Effector memory CD8-positive, alpha-beta T cell (primary cell): ENCODE measurements at places on chromosomes 1 and 21.

- no peak for DNase-seq
- no peak overlapping the region for H3K27ac ChIP-seq
- H3K4me3 ChIP-seq = no peak overlapping the region
- no peaks in the 10 kb centered on the region for H3K27me3 ChIP-seq
- no peaks in the 10 kb centered on the region for H3K36me3 ChIP-seq
Measured at GRCh38 chr1:52111492-52111891, 30.4 kb upstream of the ZFYVE9 start.

- DNase-seq = no peak
- H3K27ac ChIP-seq = no peak overlapping the region
- no peaks in the 10 kb centered on the region for H3K4me1 ChIP-seq
- H3K4me3 ChIP-seq = no peak overlapping the region
- H3K36me3 ChIP-seq = no peaks in the 10 kb centered on the region
- H3K27me3 ChIP-seq = peaks cover 5% of the 10 kb centered on the region
Measured at GRCh38 chr1:208997726-208998312, 585.7 kb upstream of the CAMK1G start.

GRCh38 chr1:12177156-12177998 is 10.6 kb downstream of the TNFRSF1B start:
- H3K27ac ChIP-seq = peak overlapping the region; percentile 99
- peaks cover 77% of the 10 kb centered on the region for H3K36me3 ChIP-seq
- H3K4me1 ChIP-seq = peaks cover 78% of the 10 kb centered on the region

DNA sequence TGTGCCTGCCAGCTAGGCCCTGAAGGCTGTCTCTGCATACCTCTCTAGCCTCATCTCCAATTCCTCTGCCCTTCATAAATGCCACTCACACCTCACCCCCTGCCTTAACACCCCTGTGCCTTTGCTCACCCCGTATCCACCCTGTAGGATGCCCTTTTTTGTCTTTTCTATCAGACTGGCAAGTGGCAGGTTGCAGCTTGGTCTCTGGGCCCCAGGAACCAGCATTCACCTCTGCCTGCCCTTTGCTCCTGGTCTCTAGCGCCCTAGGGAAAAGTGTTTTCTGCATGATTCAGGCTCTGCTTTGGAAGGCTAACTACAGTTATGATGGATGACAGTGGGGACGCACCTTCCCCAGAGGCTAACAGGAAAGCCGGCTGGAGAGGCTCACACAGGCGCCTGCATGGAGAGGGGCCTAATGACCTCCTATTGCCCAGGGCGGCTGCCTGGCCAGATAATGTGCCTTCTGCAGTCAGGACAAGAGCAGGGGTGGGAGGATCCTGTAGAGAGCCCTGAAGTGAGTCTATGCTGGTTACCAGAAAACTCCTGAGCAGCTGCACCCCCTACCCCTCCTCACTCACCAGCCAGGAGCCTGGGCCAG is 11.2 kb downstream of the KANK4 start:
- peaks cover 39% of the 10 kb centered on the region for H3K27me3 ChIP-seq
- no peak overlapping the region for H3K4me3 ChIP-seq
- H3K4me1 ChIP-seq = no peaks in the 10 kb centered on the region
- H3K36me3 ChIP-seq = no peaks in the 10 kb centered on the region

GRCh38 chr1:7458946-7459345 is 312.1 kb upstream of the VAMP3 start:
- DNase-seq = no peak
- peaks cover 27% of the 10 kb centered on the region for H3K27me3 ChIP-seq
- no peaks in the 10 kb centered on the region for H3K36me3 ChIP-seq

- no peak overlapping the region for H3K27ac ChIP-seq
- H3K4me3 ChIP-seq = no peak overlapping the region
- peaks cover 10% of the 10 kb centered on the region for H3K36me3 ChIP-seq
- no peaks in the 10 kb centered on the region for H3K27me3 ChIP-seq
Measured at GRCh38 chr1:44909901-44910544, 67.0 kb upstream of the PTCH2 start.

DNA sequence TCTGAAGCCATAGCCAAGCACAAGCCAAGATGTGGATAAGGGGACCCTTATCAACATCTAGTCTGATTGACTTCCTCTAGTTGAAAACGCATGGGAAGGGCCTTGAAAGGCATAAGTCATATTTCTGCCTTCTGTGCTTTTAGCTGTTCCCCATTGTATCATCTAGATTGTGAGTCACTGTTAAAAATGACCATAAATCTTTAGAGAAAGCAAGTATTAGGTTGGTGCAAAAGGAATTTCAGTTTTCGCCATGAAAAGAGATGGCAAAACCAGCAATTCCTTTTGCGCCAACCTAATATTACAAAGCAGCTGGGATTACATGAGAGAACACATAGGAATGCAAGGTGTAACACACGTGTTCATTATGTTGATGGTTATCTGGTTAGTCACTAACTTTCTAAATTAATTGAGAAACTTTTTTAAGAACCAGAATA is 63.6 kb downstream of the CLIC6 start:
- H3K27me3 ChIP-seq = peaks cover 44% of the 10 kb centered on the region
- H3K27ac ChIP-seq = no peak overlapping the region
- H3K36me3 ChIP-seq = no peaks in the 10 kb centered on the region

DNA sequence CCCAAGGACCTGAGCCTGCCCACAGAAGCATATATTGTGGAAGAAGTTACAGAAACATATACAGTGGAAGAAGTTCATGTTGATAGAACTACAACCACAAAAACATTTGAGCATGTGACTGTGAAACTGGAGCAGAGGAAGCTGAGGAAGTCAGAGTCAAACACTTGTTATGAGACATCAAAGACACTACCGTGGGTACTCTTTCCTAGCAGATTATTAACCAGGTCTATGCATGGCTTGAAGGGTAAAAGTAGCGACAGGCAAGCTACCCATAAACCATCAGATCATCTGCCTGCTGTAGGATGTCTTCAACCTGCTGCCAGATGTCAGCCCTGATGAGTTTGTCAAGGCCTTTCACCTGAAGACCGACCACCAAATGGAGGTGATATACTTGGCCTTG is 35.8 kb downstream of the IVNS1ABP start:
- no peaks in the 10 kb centered on the region for H3K27me3 ChIP-seq
- peak; percentile 20 for DNase-seq
- peaks cover 26% of the 10 kb centered on the region for H3K4me1 ChIP-seq

DNA sequence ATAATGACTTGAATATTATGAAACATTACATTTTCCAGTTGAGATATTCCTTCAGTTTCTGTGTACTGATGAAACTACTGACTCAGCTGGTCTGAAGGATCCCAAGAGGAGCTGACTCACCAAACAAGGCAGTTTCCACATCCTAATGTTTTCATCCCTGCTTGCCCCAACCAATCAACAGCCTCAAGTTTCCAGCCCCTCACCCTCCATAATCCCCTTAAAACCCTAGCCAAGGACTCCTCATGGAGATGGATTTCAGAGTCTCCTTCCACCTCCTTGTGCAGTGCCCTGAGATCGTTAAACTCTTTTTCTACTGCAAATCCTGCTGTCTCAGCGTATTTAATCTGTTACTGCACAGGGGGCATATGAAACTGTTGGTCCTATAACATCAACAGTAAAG is 83.1 kb upstream of the HAO2 start:
- H3K4me1 ChIP-seq = no peaks in the 10 kb centered on the region
- no peaks in the 10 kb centered on the region for H3K36me3 ChIP-seq
- no peak for DNase-seq

DNA sequence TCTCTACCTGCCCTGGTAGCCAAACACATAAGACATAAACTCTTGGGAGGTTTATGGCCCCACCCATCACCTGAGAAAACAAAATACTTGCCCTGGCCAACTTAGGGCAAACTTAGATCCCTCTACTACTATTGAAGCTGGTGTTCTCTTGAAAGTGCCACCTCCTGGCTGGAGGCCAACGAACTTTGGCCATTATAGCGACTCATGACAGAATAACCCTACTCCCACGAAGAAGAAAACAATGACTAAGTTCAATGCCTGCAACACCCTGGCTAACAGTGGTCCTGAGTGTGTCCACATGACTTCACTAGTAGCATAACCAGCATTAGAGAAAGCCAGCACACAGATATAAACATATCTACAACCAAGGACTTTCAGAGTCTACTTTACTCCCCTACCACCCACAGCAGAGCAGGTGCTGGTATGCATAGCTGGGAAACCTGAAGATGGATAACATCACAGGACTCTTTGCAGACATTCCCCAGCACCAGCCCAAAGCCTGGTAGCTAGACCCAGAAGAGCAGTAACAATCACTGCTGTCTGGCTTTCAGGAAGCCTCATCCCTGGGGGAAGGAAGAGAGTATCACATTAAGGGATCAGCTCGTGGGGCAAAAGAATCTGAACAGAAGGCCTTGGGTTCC is 81.0 kb downstream of the SLC30A10 start:
- no peak for DNase-seq
- H3K27me3 ChIP-seq = no peaks in the 10 kb centered on the region
- no peaks in the 10 kb centered on the region for H3K36me3 ChIP-seq
- H3K4me3 ChIP-seq = no peak overlapping the region
- no peak overlapping the region for H3K27ac ChIP-seq

DNA sequence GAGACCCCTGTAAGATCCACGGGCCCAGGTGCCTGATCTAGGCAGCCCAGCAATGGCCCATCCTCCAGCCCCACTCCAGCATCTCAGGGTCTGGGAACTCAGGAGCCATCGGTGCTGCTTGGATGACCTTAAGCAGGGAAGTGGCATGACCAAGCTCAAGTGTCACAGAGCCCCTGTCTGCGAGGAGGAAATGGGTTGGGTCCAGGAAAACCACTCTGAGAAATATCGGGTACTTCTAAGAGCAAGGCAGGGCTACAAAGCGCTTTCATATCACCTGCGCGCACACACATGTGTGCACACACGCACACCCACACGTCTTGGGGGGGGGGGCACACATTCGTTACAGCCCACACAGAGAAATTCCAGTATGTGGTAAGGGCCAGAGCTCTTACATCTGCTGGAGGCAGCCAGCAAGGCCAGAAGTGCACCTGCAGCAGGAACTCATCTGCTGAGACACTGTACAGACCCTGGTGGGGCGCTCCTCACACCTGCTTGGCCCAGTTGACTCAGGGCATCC is 32.6 kb upstream of the SPOCD1 start:
- H3K4me3 ChIP-seq = peak overlapping the region; percentile 78
- H3K27me3 ChIP-seq = no peaks in the 10 kb centered on the region

DNA sequence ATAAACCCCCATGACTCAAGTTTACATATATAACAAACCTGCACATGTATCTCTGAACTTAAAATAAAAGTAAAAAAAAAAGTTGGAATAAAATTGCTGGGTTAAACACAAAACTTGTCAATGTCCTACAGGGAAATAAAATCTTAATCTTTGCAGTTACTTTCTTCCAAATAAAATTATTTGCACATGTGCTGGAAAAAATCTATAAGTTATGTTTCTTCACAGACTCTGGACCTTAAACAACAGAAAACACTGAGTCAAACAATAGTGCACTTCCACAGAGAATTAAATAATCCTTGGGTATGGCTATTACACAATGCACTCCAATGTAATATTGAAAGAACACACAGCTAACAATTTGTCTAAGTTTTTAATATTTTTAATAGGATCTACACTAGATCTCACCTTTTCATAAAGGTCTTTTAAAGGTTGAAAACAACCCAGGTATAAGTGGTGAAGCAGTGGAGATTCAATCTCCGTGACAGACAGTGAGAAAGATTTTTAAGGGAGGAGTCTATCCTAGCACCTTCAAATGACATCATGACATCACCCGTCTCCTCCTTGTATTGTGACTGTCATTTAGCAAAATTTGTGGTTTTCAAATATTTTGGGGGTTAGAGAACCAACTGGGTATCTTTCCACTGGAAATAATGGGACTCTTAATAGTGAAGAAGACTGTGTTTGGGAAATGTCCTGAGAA is 25.2 kb upstream of the FGGY start:
- no peaks in the 10 kb centered on the region for H3K36me3 ChIP-seq
- no peak overlapping the region for H3K4me3 ChIP-seq
- no peak for DNase-seq
- no peak overlapping the region for H3K27ac ChIP-seq
- H3K27me3 ChIP-seq = peaks cover 44% of the 10 kb centered on the region
- H3K4me1 ChIP-seq = no peaks in the 10 kb centered on the region

- DNase-seq = no peak
- peaks cover 2% of the 10 kb centered on the region for H3K36me3 ChIP-seq
- no peaks in the 10 kb centered on the region for H3K27me3 ChIP-seq
Measured at GRCh38 chr1:108570998-108571401, 11.1 kb downstream of the EEIG2 start.
